Chondrocyte (in vitro differentiated cells): ENCODE measurements at places on chromosomes 4 and X. TPM values are rescaled to one million over a fixed set of nuclear protein-coding genes. Genes with fewer than 3 reads are reported as not detected.

GRCh38 chr4:24032371-24032989 lies 142.6 kb upstream of the PPARGC1A start:
- no peaks in the 10 kb centered on the region for H3K36me3 ChIP-seq
- H3K4me3 ChIP-seq: no peak overlapping the region
- no peak for DNase-seq

The PNMA6F gene
- total RNA-seq: not detected in 3 replicates

GRCh38 chrX:9845578-9845952 lies 59.3 kb downstream of the SHROOM2 start:
- no peaks in the 10 kb centered on the region for H3K27me3 ChIP-seq
- H3K4me3 ChIP-seq: no peak overlapping the region
- DNase-seq: no peak
- peaks cover 28% of the 10 kb centered on the region for H3K4me1 ChIP-seq
- H3K27ac ChIP-seq: peak overlapping the region; percentile 56

- DNase-seq: no peak
- no peak overlapping the region for H3K4me3 ChIP-seq
- H3K36me3 ChIP-seq: peaks cover 2% of the 10 kb centered on the region
Observed at GRCh38 chr4:155590796-155591585, 75.7 kb upstream of the GUCY1A1 start.

GRCh38 chrX:68833855-68834331 lies 5.1 kb downstream of the EFNB1 start:
- H3K4me1 ChIP-seq: peaks cover 20% of the 10 kb centered on the region
- no peak overlapping the region for H3K27ac ChIP-seq
- H3K4me3 ChIP-seq: no peak overlapping the region
- no peaks in the 10 kb centered on the region for H3K27me3 ChIP-seq
- H3K36me3 ChIP-seq: no peaks in the 10 kb centered on the region
- no peak for DNase-seq

DNA sequence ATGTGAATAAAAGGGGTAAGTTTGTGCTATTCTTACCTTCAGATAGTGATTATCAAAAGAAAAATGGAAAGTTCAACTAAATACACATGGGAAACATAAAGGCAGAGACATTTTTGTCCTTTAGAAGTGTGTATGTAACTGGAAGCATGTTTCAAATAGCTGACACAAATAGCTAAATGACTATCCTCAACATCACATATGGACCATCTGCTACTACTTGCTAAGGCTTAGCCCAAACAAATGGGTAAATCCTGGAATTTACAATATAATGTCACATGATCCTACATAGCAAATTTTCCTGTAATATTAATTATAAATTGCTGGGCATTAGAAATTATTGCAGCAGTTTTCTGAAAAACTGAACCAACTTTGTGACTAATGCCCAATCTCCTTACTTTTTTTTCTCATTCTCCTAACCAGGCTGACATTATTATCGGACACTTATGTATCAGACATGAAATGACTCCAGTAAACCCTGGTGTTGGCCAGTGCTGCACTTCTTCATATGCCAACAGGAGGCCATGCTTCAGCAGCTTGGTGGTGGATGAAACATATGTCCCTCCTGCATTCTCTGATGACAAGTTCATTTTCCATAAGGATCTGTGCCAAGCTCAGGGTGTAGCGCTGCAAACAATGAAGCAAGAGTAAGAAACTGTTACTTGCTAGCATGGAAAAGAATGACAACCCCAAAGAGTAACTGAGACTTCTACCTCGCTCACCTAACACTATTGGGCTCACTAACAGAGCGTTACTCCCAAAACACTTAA lies 16.1 kb downstream of the AFP start:
- H3K27me3 ChIP-seq: peaks cover 18% of the 10 kb centered on the region
- no peak overlapping the region for H3K27ac ChIP-seq
- DNase-seq: no peak
- H3K36me3 ChIP-seq: no peaks in the 10 kb centered on the region
- peaks cover 9% of the 10 kb centered on the region for H3K4me1 ChIP-seq
- no peak overlapping the region for H3K4me3 ChIP-seq

- no peaks in the 10 kb centered on the region for H3K36me3 ChIP-seq
- no peak overlapping the region for H3K4me3 ChIP-seq
- no peak overlapping the region for H3K27ac ChIP-seq
Observed at GRCh38 chr4:37455301-37456131, 211.0 kb downstream of the NWD2 start.

The DCLK2 gene
- total RNA-seq: 17.7 to 20.0 TPM (median 18.7 TPM) in 3 replicates

The TEX11 gene
- not detected in 3 replicates for total RNA-seq

DNA sequence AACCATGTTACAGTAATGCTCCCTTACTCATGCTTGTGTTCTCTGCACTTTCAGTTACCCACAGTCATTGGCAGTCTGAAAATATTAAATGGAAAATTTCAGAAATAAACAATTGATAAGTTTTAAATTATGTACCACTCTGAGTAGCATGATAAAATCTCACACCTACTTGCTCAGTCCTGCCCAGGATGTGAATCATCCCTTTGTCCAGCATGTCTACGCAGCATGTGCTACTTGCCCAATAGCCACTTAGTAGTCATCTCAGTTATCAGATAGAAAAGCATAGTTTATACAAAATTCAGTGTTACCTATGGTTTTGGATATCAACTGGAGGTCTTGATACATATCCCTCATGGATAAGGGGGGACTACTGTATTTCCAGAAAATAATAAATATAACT lies 577.1 kb downstream of the GALNTL6 start:
- peaks cover 9% of the 10 kb centered on the region for H3K27me3 ChIP-seq
- H3K36me3 ChIP-seq: no peaks in the 10 kb centered on the region
- no peak overlapping the region for H3K4me3 ChIP-seq
- no peak for DNase-seq

The NALF2 gene
- total RNA-seq: not detected in 3 replicates

DNA sequence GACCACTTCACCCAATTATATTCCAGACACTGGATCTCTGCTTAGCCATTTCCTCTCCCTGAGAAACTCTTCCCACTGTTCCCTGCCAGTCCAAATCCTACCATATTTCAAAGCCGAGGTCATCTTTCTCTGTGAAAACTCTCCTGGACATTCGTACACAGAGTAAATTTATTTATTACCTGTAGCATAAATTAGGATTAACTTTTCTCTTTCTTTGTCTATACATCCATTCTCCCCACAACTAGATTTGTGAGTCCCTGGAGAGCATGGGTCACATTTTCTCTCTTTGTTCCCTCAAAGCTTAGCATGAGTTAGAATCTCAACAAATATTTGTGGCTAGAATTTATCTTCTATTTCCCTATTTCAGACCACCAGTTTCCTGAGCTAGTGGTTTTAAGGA lies 27.8 kb upstream of the SMIM10 start:
- H3K27ac ChIP-seq: no peak overlapping the region
- DNase-seq: no peak
- no peaks in the 10 kb centered on the region for H3K4me1 ChIP-seq
- H3K4me3 ChIP-seq: no peak overlapping the region

The DMRTC1 gene
- total RNA-seq: not detected in 3 replicates

GRCh38 chr4:96120206-96120605 lies 280.3 kb downstream of the PDHA2 start:
- no peak overlapping the region for H3K4me3 ChIP-seq
- no peaks in the 10 kb centered on the region for H3K4me1 ChIP-seq
- no peaks in the 10 kb centered on the region for H3K27me3 ChIP-seq
- no peak overlapping the region for H3K27ac ChIP-seq

The RAB39B gene
- total RNA-seq: 2.0 to 3.1 TPM (median 3.1 TPM) in 3 replicates

- no peak for DNase-seq
- H3K27ac ChIP-seq: no peak overlapping the region
- H3K27me3 ChIP-seq: no peaks in the 10 kb centered on the region
- H3K4me3 ChIP-seq: no peak overlapping the region
- H3K36me3 ChIP-seq: no peaks in the 10 kb centered on the region
Observed at GRCh38 chr4:86938771-86939520, 4.1 kb downstream of the AFF1 start.

DNA sequence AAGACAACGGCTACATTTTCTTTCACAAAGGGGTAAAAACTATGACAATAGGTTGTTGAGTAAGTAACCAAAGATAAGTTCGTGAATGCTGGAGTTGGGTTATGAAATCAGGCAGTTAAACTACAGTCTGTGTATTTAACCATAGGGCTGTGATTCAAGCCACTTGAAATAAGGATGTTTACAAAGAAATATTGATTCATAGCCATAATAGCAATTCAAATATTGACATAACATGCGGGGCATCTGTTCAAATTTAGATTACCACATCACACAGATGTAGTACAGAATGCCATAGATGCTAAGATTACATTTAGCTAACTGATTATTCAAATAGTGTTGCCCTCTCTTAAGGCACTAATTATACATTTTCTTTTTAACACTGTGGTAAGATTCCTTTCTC lies 364.1 kb downstream of the FSTL5 start:
- H3K27ac ChIP-seq: no peak overlapping the region
- no peaks in the 10 kb centered on the region for H3K4me1 ChIP-seq
- H3K4me3 ChIP-seq: no peak overlapping the region
- no peaks in the 10 kb centered on the region for H3K36me3 ChIP-seq

The NAP1L3 gene
- 33.2 to 52.2 TPM (median 35.4 TPM) in 3 replicates for total RNA-seq

The STARD8 gene
- 0.31 to 0.49 TPM (median 0.37 TPM) in 3 replicates for total RNA-seq

The RHOXF2 gene
- total RNA-seq: not detected in 3 replicates

GRCh38 chrX:9724711-9725110 lies 40.9 kb downstream of the GPR143 start:
- no peak overlapping the region for H3K27ac ChIP-seq
- no peak for DNase-seq
- H3K4me1 ChIP-seq: peaks cover 13% of the 10 kb centered on the region
- no peak overlapping the region for H3K4me3 ChIP-seq

The NUDT11 gene
- 8.9 to 11.8 TPM (median 10.6 TPM) in 3 replicates for total RNA-seq

The GAB3 gene
- 2.0 to 2.4 TPM (median 2.2 TPM) in 3 replicates for total RNA-seq

DNA sequence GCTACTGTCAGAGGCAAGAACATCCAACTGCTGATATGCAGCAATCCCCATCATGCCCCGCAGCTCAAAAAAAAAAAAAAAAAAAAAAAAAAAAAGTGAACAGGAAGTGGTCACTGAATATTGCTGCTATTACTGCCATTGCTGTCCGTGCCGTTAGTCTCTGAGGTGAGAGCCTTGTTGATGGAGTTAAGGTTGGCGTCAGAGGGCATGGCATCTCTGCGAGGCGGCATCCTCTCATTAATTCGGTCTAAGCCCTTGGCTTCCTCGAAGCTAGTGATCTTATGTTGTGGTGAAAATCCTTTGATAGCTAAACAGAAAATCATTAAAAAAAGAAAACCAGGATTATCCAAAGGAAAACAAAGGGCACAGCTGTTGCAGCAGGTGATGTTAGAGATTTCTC lies 321.6 kb downstream of the PPP3CA start:
- H3K36me3 ChIP-seq: no peaks in the 10 kb centered on the region
- H3K27ac ChIP-seq: no peak overlapping the region
- no peaks in the 10 kb centered on the region for H3K27me3 ChIP-seq
- H3K4me3 ChIP-seq: no peak overlapping the region
- DNase-seq: no peak

- H3K27me3 ChIP-seq: peaks cover 4% of the 10 kb centered on the region
- DNase-seq: no peak
- no peak overlapping the region for H3K4me3 ChIP-seq
- H3K4me1 ChIP-seq: peaks cover 20% of the 10 kb centered on the region
- H3K27ac ChIP-seq: no peak overlapping the region
Observed at GRCh38 chr4:155506745-155507144, 130.0 kb upstream of the MAP9 start.

- peaks cover 9% of the 10 kb centered on the region for H3K36me3 ChIP-seq
- peak overlapping the region; percentile 53 for H3K27ac ChIP-seq
- H3K27me3 ChIP-seq: no peaks in the 10 kb centered on the region
- DNase-seq: no peak
- H3K4me1 ChIP-seq: peaks cover 12% of the 10 kb centered on the region
Observed at GRCh38 chr4:75637176-75637575, 6.8 kb upstream of the CDKL2 start.

GRCh38 chr4:36180206-36180605 lies 64.1 kb downstream of the ARAP2 start:
- no peak overlapping the region for H3K4me3 ChIP-seq
- H3K27me3 ChIP-seq: no peaks in the 10 kb centered on the region
- no peak for DNase-seq
- peaks cover 6% of the 10 kb centered on the region for H3K4me1 ChIP-seq
- no peaks in the 10 kb centered on the region for H3K36me3 ChIP-seq

GRCh38 chrX:80432863-80433262 lies 12.6 kb downstream of the TENT5D start:
- no peak overlapping the region for H3K27ac ChIP-seq
- H3K27me3 ChIP-seq: no peaks in the 10 kb centered on the region
- no peak overlapping the region for H3K4me3 ChIP-seq
- H3K36me3 ChIP-seq: no peaks in the 10 kb centered on the region
- H3K4me1 ChIP-seq: no peaks in the 10 kb centered on the region
- no peak for DNase-seq

DNA sequence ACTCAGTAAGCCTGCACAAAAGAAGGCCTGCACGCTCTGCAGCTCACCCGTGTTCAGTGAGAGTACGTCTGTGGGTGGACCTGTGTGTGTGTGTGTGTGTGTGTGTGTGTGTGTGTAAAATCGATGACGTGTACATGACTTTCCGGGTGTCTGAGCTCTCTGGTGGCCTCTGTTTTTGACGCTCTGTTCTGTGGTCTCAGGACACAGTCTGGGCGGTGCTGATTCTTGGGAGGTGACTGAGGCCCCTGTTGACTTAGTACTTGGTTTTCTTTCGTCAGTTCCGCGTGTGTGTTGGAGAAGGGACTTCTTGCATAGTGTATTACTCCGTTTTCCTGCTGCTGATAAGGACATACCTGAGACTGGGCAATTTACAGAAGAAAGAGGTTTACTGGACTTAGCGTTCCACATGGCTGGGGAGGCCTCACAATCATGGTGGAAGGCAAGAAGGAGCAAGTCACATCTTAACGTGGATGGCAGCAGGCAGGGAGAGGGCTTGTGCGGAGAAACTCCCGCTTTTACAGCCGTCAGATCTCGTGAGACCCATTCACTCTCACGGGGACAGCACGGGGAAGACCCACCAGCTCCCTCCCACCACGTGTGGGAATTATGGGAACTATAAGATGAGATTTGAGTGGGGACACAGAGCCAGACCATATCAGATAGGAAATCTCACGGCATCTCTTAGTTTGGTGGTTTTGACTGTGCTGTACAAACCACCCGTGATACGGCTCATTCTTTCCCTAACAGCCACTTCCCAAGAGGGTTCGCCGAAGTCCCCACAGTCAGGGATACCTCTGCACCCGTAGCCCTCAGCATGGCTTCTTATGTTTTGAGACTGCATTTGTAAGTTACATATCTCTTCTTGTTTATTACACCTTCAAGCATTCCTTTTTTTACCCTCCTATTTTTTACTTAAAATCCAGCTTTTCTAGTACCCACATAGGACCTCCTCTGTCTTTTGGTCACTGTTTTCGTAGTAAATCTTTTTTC lies 24.5 kb downstream of the UVSSA start:
- peaks cover 21% of the 10 kb centered on the region for H3K36me3 ChIP-seq
- DNase-seq: peak; percentile 59
- H3K4me1 ChIP-seq: no peaks in the 10 kb centered on the region
- no peaks in the 10 kb centered on the region for H3K27me3 ChIP-seq
- H3K4me3 ChIP-seq: no peak overlapping the region
